Coronary artery (tissue), 2 donors: ENCODE measurements at places on chromosomes 13 and 19.

- DNase-seq, result no peak
These were observed 17.9 kb downstream of the GPR183 start for GRCh38 chr13:99289271-99289670.

DNA sequence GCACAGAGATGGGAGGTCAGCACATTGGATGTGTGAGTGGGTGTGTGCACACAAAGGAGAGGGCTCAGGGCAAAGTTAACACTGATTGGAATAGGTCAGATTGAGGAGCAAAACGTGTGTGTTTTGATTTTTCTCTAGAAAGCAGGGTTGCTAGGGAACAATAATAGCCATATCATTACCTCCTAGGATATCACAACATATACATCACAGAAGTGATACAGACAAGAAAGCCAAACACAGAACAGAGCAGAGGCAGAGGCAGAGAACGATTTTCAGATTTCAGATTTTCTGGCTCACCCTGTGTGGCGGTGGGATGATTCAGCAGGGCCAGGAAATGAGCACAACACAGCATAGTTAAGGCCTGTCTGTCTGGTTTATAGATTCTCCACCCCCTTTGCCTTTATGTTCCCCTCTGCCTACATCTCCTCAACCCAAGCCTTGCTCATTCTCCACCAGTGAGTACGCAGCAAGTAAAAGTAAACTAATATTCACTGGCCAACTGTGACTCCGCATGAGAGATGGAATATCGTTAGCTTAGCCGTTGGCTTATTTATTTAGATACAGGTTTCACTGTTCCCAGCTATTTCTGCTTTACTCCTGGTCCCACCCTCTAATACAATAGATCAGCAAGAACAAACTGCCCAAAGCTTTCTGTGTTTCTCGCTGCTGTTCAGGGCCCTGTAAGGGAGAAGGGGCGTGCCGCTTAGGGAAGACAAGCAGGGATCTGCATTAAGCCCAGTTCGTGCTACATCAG lies 182.7 kb upstream of the TSC22D1 start:
- DNase-seq, result no peak

DNA sequence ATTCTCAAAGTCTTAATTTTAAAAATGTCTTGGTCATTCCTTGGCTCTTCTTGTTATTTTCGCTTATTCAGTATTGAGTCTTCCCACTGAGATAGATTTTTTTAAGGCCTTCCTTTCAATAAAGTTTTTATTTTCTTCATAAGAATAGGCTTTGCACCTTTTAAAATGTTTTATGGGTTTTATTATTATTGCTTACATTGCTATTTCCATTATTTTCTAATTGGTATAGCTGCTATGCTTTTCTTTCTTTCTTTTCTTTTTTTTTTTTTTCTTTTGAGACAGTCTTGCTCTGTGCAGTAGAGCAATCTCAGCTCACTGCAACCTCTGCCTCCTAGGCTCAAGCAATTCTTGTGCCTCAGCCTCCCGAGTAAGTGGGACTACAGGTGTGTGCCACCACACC lies 195.7 kb downstream of the PDS5B start:
- DNase-seq, result no peak

- DNase-seq, result no peak
These were observed 13.1 kb downstream of the SH2D3A start for GRCh38 chr19:6754136-6754535.

DNA sequence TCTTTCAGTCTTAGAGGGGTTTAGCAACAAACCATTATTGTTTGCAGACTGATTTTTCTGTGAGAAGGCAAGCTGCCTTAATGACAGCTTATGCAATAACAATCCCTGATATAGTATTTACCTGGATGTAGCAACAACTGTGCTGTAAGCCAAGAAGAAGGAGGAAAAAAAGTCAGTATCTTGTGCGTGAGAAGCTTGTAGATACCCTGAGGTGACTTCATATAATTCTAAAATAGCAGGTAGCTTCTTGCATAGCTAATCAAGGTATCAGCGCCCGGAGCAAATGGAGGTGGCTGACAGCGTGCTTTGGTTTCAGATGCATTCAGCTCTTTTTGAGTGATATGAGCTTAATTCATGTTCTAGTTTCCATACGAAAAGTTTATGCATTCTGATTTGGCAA lies 309.8 kb downstream of the KLF5 start:
- DNase-seq, result no peak

- no peak for DNase-seq
These were observed 54.5 kb downstream of the FLT3 start for GRCh38 chr13:28045861-28046260.

DNA sequence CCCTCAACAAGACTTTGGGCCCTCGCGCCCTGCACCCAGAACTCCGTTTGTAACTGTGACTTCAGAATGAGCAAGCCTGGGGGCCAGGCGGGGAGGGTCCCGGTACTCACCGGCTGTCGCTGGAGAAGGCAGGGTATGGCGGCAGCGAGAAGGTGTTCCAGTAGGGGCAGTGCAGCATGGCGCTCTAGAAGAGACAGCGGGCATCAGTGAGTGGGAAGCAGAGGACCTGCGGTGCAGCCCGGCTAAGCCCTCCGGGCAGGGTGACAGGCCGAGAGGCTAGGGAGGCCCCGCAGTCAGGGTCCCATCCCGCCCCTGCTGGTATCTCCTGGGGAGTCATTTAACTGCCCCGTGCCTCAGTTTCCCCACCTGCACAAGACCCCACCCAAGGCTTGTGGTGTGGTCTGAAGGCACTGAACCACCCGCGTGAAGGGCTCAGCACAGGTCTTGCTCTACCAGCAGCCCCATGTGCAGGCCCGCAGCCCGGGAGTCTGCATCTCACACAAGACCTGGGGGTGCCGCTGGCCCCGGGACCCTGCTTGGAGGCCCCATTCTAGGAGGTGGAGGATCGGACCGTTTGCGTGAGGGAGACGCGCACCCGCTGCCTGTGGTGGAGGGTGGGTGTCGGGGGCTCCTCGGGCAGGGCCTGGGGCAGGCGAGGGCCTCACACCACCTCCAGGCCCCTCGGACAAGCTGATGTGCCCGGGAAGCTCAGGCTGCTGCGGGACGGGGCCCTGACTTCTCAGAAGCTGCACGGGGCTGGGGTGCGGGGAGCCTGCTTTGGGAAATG lies 24.6 kb downstream of the SBNO2 start:
- no peak for DNase-seq

- no peak for DNase-seq
These were observed 28.0 kb downstream of the FRY start for GRCh38 chr13:32059511-32059984.

DNA sequence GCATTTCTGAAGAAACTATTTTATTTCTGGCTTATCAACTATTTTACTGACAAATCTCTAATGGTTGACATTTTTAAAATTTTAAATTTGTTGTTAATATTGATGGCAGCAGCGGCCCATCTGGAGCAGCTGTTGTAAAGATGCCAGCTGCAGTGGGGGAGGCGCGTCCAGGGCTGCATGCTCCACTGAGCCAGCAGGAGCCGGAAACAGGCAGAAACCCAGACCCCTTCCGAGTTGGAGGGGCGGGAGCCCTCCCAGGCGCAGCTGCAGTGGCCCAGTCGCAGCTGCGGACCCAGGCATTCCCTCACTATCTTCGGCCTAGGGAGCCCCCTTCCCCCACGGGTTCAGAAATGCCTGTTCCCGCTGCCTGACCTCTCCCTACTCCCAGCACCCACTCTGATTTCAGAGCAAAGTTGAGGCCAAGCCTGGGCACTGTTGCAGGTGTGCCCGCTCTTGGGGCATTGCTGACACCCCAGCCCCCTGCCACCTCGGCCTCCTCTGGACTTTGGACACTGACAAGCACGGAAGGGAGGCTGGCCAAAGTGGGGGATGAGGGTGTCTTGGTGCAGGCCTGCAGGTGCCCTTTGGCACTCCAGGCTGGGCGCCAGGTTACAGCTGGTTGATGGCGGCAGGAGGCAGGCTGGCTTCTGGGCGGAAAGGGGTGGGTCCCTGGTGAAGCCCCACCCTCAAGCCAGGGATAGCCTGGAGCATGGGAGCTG lies 69.2 kb downstream of the PIBF1 start:
- DNase-seq, result peak; percentile 50

DNA sequence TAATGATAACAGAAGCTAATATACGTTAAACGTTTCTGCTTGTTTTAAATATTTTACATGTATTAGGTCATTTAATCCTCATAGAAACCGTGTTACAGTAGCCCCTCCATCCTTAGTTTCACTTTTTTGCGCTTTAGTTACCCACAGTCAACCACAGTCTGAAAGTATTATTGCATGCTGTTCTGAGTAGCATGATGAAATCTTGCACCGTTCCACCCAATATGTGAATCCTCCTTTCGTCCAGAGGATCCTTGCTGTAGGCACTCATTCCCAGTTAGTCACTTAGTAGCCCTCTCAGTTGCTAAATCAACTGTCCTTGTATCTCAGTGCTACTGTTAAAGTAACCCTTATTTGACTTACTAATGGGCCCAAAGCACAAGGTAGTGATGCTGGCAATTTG lies 257.8 kb downstream of the ENOX1 start:
- no peak for DNase-seq

DNA sequence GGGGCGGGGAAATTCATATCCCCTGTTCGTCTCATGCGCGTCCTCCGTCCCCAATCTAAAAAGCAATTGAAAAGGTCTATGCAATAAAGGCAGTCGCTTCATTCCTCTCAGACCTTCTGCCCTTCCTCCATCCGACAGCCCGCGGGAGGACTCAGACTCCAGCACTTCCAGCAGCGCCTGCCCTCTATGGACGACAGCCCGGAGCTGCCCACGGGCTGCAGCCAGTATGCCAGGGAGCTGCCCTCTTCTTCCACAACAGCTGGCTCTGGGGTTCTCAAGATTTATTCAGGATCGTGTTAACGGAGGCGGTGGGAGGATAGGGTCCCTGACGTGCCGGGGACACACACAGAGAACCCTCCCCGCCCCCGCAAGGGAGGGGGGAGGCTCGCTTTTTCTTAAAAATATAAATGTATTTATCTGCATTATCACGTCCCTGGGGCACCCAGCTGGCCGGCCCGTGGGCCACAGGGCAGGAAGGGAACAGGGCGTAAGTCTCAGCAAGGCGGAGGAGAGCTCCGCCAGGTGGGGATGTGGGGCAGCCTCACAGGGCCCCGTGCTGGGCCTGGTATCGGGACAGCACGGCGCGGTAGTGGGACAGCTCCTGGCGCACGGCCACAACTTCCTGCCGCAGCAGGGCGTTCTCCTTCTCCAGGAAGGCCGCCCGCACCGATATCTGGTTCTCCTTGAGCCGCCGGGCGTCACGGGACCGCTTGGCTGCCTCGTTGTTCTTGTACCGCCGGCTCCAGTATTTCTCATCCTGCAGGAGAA lies 6.7 kb downstream of the DBP start:
- DNase-seq, result no peak

DNA sequence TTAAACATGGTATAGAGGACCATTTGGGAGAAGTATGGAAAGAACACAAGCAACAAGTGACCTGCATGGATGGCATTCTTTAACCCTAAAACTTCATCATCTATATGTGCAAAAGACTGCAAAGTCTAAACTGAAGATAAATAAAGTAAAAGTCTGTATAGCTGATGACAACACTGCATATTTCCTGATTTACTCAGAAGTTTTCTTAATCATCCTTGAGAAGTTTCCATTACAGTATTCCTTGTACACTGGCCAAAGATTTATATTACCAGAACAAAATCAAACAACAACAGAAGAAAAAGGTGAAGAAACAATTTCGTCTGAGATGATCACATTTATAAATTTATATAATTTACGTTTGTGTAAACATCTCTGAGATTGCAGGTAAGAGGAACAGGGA lies 805.7 kb downstream of the PCDH9 start:
- DNase-seq, result no peak

DNA sequence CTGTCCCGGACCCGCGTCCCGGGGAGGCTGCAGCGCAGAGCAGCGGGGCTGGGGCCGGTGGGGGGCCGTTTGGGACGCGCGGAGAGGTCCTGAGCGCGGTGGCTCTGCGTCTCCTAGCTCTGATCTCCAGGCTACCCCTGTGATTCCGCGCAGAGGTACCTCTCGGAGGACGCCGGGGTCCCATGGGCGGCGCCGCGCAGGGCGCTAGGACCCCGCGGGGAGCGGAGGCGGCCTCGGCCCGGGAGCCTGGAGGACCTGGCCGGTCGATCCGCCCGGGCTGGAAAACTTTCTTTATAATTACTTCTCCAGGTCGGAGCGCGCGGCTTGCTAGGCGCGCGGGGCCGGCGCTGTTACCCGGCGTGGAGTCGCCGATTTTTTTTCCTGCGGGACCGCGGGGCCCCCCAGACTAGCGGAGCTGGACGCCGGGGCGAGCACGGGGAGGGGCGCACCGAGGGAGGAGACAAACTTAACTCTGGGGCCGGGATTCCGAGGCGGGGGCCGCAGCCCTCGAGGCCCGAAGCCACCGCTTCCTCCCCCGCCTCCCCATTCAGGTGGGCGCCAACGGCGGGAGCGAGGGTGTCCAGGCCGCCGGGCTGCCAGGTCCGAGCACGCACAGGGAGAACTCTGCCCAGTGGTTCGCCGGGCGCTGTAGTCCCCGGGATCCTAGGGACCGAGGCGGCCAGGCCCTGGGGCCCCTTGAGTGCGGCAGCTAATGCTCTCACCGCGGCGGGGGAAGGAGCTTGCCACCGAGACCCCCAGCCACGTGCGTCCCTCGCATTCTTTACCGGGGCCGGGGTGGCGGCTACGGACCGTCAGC lies 848 bp upstream of the CEBPA start:
- DNase-seq, result peak; percentile 74

DNA sequence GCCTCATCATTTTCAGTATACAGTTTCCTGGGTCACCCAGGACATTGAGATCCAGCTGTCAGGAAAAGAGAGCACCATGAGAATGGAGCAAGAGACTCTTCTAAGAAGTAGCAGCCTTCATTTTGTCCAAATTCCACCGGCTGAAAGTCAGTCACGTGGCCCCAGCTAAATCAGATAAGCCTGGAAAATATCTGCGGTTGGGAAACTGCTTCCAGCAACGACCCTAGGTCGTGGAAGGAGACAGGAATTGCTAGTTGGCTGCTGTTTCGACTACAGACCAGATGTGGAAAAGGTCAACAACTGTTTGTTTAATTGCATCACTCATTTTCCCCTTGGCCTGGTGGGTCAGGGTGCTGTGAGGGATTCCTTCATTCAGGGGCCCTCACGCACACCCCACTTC lies 107.0 kb downstream of the ZNF536 start:
- DNase-seq, result no peak

DNA sequence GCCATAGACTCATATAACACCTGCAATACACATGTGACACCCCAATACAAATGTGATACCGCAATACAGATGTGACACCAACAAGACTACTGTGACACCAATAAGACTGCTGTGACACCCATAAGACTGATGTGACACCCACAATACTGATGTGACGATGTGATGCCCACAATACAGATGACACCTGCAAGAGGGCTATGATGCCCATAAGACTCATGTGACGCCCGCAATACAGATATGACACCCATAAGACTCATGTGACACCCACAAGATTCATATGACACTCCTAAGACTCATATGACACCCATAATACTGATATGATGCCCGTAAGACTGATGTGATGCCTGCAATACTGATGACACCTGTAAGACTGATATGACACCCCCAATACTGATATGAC lies 113.0 kb downstream of the MRPL57 start:
- no peak for DNase-seq

GRCh38 chr13:110868720-110869119 lies 46.1 kb downstream of the ANKRD10 start:
- no peak for DNase-seq

DNA sequence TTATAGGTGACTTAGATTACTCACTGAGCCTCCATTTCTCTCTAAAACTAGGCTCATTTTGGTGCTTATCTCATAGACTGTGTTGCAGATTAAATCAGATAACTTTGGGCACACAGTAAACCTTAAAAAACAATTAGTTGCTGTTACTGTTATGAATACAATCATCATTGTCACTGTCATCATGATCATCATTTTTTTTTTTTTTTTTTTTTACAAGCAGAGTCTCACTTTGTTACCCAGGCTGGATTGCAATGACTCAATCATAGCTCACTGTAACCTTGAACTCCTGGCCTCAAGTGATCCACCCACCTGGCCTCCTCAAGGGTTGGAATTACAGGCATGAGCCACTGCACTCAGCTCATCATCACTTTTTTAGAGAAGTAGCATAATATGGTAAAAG lies 60.0 kb downstream of the VWA8 start:
- DNase-seq, result no peak
